Stimulated activated CD8-positive, alpha-beta memory T cell treated with anti-CD3 and anti-CD28 coated beads, Interleukin-4, amount 100 ng/mL, for 24 hours (primary cell): ENCODE measurements at places on chromosomes 2 and 18.

DNA sequence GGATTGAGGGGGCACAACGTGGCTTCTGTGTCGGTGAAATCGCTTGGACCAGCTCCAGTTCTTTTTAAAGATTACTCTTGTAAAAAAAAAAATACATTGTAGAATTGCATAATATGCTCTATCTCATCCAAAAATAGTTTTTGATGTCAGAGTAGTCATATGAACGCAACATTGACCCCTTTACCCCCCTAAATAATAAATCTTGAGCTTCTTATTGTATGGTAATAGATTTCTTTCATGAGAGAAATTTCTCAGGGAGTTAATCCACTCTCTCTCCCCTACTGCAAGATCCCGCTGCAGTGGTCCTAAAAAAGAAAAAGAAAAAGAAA, 50.2 kb upstream of the PAIP2B start:
- no peak for DNase-seq

GRCh38 chr2:175275539-175275938, 94.0 kb upstream of the ATP5MC3 start:
- DNase-seq: no peak

GRCh38 chr2:100060875-100061274, 81.5 kb downstream of the AFF3 start:
- DNase-seq: no peak

GRCh38 chr2:26530240-26530540, 52.3 kb upstream of the OTOF start:
- DNase-seq: no peak

- DNase-seq: no peak
These were observed 100.7 kb downstream of the MAIP1 start for GRCh38 chr2:200056105-200056504.

DNA sequence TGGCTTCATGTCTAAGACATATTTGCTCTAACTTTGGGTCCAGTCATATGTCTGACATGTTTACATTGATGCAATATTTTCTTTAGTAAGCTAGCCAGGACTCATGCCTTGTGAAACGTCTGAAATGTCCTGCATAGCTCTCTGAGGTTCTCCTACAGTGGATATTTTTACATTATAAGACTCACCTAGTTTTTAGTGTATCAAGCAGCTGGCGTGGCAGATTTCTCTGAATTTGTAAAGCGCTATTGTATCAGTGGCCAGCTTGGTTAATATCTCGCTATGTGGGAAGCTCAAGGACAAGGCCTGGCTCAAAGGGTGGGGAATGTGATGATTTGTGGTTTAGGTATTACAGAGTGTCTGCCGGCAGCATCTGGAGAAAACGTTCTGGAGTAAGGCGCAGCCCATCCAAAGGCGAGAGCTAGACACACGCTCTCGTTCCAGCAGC, 164.3 kb downstream of the LTBP1 start:
- no peak for DNase-seq

DNA sequence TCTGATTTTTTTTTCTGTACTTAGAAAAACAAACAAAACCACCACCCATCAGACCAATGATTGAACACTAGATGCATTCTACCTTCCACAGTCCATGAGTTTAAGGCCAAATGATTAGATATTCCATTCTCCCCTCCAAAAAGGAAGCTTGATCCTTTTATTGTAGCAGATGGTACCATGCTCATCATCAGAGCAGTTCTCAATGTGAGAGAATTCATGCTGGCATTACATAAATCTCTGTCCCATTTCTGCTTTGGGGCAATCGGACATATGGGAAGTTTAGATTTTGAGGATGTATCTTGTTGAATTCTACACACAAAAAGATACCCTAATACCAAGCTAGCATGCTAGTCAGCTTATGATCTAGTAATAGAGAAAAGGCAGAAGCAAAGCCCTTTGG, 186.6 kb downstream of the RAD51AP2 start:
- DNase-seq: no peak
